ENCODE measurements at places on chromosomes 13 and 19.

DNA sequence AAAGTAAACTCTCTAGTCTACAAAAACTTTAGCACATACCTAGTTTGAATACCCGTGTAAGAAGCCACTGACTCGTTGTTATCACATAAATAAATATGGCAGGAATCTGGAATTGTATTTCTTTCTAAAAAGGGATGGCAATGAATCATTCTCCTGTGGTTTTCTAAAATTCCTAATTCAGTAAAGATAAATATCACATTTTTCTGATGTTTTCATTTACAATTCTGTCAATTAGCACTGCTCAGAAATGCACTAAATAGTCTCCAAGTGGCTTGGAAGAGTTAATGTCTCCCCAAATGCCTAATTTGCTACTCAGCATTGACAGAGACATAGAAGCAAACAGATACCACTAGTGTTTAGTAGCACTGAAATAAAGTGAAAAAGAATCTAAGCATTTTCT is 547.7 kb upstream of the SLITRK1 start:
- no peak for DNase-seq

- no peak for DNase-seq
These were observed 13.0 kb downstream of the ARHGEF1 start for GRCh38 chr19:41895745-41896580.

DNA sequence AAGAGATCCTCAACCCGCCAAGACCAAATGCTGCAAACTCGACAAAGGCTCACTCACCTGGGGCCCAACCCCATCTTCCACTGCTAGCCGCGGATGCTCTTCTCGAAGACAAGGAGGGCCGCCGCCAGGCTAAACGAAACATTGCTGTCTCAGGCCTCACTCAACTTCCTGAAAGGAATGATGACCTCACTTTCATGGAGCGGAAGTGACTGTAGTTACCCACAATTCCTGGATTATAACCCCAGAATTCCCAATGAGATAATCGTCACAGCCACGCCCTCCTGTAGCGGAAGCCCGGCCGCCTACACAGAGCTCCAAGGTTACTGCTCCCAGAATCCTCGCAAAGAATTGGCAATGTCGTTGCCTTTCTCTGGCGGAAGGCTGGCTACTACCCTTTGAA is 10.5 kb upstream of the ZNF112 start:
- no peak for DNase-seq

DNA sequence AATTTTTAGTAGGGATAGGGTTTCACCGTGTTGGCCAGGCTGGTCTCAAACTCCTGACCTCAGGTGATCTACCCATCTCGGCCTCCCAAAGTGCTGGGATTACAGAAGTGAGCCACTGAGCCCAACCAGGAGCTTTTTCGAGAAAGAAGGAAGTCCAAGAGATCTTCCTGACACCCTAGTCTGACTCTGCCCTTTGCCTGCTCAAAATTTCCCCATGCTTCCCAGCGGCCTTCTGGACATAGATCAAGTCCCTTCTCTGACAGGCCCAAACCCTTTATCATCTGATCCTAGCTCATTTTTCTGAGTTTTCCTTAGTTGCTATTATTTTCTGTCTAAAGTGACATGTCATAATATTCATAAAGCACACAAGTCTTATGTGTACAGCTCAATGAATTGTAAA is 1.5 kb upstream of the BAX start:
- no peak for DNase-seq

DNA sequence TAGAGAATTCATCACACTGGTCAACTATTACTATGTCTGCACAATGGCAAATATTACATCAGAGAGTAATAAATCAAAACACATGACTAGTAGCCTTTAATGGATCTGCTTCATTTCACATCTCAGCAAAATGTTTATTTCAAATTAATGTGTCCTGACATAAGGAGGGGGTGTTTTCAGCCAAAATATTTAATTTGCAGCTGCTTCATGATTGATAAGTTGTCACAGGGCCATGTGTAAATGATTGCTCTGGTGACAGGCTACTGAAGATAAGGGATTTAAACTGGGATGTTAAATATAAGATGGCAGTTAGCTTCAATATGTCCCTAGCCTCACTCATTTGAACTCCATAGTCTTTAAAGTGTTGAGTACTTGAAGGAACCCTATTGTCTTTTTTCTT is 303.3 kb downstream of the OXGR1 start:
- DNase-seq, result no peak

- no peak for DNase-seq
These were observed 199.9 kb downstream of the DIAPH3 start for GRCh38 chr13:59963827-59964226.

GRCh38 chr13:19982447-19983043 is 24.0 kb downstream of the ZMYM2 start:
- DNase-seq, result no peak

DNA sequence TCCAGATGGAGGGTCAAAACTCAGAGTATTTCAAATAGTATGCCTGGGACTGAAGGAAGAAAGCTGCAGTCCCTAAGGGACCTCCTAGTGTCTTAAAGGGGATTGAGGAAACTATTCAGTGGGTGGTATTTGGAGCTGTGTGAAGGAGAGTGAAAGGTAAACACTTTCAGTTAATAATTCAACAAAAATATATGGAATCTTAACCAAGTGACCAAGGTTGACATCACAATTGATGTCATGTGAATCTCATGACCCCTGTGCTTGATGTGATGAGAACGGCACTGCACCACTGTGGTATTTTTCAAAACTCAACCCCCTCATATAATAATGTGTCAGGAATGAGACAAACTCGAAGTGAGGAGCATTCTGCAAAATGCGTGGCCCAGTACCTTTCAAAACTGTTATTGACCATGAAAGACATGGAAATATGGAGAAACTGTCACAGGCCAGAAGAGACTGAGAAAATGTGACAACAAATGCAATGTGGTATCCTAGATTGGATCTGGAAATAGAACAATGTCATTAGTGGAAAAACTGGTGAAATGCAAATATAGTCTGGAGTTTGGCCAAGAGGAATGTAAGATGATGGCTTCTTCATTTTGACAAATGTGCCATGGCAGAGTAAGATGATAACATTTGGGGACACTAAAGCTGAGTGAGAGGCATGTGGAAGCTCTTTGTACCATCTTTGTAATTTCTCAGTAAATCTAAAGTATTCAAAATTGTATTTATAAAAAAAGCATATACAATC is 553.9 kb downstream of the RFC3 start:
- no peak for DNase-seq

DNA sequence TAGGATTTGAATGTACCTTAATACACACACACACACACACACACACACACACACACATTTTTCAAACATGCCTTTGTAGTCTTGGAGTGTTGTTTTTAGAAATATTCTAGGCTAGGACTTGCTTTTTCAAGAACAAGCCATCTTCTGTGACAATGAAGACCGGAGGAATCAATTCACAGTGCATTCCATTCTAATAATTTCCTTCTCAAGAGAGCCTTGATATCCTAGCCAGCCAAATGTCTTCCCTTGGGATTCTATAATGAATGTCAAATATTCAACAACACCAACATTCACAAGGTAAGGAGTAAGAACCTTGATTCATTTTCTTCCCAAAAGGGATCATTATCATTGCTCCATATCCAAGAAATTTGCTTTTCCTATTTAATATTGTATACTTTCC is 180.3 kb downstream of the SLITRK1 start:
- no peak for DNase-seq

DNA sequence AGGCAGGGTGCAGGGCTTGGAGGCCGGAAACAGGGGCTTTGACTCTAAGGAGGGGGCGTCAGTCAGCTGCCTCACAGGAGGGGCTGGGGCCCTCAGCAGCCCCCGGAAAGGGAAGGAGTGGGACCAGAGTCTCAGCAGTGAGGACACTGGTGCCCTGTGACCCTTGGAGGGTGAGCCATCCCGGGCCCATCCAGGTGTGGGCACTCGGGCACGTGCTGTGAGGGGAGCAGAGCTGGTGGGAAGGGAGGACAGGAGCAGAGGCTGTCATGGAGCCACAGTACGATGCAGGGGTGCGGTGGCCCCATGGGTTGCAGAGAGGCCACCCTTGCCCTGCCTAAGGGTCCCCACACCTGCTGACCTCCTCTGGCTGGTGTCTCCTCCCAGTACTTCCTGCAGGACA is 19.1 kb upstream of the ZNF544 start:
- DNase-seq, result no peak

- no peak for DNase-seq
These were observed 31.1 kb downstream of the OPA3 start for GRCh38 chr19:45553464-45553863.

DNA sequence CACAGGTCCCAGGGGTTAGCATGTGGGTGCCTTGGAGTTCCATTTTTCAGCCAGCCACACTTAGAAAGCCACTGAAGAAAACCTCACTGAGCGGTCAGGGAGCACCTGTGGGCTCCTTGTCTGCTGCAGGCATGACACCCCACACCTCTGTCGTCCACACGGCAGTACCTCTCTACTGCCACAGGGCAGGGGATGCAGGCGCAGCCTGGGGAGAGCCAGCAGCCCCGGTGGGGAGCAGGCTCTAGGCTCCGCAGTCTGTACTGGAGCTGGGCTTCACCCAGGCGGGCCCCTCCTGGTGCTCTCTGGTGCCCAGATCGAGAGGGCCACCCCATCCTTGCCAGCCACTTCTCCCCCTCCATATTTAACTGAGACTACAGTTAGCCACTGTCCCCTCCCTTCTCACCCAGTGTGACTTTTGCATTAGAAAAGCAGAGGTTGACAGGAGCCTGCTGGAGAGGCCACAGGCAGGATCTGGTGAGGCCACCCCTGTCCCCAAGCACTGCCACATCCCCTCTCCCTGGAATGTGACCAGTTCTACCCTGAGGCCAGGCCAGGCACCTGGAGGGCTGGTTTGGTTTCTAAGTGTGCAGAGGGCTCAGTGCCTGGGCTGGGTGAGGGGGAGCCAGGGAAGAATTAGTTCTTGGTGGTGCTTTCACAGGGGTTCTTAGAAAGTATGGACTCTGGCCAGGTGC is 104.4 kb downstream of the KDM4B start:
- no peak for DNase-seq

DNA sequence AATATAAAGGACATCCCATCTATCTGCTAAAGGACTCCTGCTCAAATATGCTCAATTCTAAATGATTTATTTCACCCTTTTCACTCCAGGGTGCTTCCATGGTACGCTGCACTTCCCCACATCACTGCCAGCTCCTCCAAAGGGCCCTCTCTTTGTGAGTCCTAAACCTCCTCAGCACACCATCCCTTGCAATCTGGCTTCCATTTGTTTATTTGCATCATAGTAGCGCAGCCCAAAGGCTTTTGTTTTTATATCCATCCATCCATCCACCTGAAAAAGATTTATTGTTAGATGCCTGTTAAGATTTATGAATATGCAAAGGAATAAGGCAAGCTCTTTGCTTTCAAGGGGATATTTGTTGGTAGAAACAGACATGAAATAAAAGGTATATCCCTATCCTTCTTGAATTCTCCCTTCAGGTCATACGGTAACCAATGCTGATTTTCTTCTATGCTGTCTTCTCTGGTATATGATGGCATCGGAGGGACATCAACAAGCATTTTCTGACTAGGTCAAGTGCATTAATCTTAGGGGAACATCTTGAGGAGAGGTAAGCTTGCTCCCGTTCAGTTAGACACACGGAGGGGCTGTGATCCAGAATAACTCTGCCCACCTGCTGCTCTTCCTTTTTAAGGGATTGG is 397.6 kb downstream of the LIG4 start:
- DNase-seq, result no peak

DNA sequence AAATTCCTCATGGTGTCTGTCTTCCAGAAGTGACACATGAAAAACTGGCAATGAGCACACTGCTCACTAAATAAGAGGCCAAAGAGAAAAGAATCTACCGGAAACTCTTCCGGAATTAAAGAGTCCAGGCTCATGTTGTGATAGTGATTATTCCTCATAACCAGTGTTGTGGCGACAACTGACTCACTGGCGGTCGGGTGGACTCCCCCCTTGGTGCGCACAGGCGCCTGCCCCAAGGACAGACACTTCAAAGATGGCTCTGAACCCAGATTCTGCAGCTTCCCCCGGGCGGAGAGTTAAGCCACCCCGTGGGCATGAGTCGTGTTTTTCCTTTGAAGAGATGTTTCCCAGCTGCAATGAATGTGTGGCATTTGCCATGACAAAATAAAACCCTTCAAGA is 10.3 kb downstream of the IL17D start:
- no peak for DNase-seq

DNA sequence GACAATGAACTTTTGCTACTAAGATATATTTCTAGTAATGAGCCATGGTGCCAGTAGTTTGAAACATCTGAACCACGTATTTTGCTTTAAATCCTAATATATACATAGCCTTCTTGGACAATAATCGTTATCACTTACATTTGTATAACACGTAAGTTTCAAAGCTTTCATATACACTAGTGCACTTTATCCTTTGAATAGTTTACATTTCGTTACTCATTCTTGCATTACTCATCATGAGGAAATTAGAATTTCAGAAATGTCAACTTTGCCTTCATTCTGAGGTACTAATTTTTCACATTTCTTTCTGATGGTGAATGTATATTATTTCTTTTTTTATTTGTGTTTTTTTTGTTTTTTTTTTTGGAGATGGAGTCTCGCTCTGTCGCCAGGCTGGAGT is 5.8 kb downstream of the KBTBD7 start:
- DNase-seq, result no peak

- DNase-seq, result no peak
These were observed 1692.9 kb upstream of the SLC10A2 start for GRCh38 chr13:104759069-104759468.

- no peak for DNase-seq
These were observed 560.0 kb upstream of the KLHL1 start for GRCh38 chr13:70668293-70668692.

DNA sequence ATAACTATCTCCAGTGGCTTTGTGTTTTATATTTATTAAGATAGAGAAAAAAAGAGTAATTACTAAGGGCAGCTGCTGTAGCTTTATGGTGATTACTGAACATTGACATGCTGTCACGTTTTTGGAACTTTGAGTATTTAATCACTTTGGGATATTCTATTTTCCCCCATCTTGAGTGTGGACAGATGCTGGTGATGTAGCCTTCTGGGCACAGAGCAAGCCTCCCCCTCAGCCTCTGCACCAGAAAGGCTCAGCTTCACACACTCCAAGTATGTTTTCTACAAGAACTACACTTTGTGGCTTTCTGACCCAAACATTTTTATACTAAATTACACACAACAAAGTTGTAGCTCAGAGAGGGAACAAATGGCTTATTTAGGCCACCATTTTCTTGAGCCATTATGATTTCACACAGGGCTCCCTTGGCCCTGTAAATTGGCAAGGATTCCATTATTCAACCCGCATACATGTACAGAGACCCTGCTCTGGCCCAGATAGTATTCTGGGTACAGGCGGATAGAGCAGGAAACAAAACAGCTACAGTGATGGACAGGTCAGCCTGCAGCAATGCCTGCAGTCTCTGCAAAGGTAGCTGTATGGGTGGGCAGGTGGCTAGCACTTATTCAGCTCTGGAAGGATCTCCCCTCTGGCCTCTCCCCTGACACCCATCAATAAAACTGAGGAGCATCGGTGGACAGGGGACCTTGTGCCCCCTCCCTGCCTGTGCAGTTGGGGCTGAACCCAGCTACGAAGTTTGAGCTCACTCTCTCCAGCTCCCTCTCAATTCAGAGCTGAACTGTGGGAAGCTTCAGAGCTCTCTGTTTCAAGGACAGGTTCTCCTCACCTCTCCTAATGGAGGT is 1.3 kb downstream of the ALOX5AP start:
- no peak for DNase-seq

- DNase-seq, result no peak
These were observed 29.0 kb downstream of the EXOSC8 start for GRCh38 chr13:37029617-37030016.
